ENCODE measurements at places on chromosomes 3 and 15.

DNA sequence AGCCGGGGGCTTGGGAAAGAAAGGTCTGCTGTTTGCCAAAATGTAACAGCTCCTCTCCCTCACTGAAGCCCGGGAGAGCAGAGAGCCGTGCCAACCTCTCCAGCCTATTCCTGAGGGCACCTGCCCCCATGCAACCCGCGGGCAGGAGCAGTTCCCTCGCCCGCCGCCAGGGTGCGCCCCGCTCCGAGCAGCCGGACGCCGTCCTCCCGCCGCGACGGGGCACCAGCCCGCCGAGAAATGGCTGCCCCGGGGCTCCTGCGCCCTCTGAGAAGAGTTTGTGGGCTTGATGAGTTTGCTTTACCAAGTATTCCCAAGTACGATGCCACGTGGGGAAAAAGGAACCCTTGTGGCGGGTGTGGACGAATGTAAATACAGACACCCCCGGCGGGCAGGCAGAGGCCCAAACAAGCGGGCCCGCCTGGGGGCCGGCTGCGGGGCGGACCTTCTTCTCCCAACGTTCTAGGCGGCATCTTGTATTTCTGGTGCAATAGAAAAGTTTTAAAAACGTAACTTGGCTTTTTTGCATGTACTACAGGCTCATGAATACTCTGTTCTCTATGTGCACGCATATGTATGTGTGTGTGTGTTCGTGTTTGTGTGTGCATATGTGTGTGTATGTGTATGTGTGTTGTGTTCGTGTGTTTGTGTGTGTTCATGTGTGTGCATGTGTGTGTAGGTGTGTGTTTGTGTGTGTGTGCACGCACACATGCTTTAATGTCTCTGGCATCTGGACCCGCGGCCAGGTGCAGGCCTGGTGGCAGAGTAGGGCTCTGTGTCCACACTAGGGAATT, 162.9 kb downstream of the CHSY1 start:
- peak; percentile 49 for DNase-seq

GRCh38 chr15:97984157-97984556, 23.7 kb downstream of the ARRDC4 start:
- DNase-seq, result no peak

DNA sequence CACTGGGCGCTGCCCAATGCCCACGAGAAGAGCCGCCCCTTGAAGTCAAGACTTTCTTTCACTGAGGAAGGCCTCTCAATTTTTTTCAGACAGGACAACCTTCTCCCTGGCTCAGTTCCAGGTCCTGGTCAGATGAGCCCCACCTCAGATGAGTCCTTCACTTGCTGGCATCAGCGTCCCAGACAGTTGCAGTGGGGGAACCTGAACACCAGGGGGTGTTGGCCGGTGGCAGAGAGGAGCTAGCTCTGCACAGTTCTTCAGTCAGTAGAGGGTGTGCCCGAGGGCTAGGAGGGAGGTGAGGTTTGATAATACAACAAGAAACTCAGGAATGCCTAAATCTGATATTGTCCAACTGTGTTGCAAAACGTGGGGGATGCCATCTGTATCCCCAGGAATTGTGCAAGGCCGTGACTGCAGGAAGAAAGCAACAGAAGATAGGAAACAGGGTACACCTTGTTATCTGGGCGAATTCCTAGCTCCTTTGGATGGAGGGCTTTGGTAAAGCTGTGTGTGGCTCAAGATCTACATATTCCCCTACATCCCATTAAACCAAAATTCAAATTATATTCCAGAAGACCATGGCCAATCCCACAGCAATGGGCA, 34.3 kb downstream of the CCR3 start:
- DNase-seq, result peak; percentile 48

DNA sequence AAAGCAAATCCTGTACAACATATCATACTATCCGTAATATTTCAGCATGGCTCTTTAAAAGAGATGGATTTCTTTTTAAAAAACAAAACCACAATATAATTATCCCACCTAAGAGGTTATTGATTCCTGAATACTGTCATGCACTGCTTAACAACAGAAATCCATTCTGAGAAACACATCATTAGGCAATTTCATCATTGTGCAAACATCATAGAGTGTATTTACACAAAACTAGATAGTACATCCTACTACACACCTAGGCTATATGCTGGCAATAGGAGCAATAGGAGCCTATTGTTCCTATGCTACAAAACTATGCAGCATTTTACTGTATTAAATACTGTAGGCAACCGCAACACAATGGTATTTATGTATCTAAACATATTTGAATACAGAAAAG, 242.0 kb downstream of the NEK10 start:
- DNase-seq, result no peak

GRCh38 chr15:101305820-101306255, 10.8 kb upstream of the SNRPA1 start:
- no peak for DNase-seq

GRCh38 chr3:68378631-68379030, 553.7 kb downstream of the TAFA4 start:
- no peak for DNase-seq

DNA sequence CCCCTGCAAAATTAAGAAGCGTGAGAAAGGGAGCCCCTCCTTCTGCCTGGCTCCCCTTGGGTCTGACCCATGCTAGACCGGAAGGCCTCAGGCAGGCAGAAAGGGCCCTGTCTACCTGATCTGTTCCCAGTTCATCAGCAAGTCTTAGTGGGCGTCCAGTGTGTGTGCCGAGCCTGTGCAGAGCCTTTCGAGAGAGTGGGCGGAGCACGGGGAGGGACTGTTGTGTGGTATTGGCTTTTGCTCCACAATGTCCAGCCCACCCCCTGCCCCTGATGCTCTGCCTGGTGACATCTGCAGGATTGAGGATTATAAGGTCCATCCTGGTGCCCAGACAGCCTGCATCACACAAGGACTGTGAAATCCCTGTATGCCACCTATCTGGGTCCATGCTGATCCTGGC, 82.9 kb downstream of the CHDH start:
- DNase-seq, result no peak

DNA sequence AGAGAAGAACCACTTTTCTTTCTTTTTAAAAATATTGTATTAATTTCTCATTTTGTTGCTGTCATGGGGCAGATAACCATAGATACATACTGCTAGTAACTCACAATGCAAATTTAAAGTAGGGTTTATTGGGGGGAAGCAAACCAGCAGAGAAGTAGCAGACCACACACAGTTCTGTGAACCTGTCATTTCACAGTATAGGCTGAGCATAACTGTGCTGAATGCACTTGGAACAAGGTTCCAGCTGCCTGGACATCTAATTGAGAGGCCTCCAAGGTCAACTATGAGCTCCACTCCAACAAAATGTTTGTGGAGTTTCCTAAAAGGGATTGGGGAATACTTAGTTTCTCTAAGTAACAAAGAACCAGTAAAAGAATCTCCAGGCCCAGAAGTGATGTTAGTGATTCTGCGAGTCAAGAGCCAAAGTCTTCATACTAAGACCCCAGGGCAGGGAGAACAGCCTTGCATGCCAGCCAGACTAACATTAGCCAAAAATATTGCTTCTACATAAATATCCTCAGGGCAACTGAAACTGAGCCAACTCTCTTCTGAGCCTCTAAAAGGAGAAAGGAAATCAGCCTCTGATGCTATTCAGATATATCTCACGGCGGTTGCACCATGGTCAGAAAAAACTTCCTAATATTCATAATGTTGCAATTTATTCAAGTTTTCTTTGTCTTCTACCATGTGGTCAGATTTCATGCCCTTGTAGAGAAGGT, 856.4 kb upstream of the ALCAM start:
- no peak for DNase-seq

DNA sequence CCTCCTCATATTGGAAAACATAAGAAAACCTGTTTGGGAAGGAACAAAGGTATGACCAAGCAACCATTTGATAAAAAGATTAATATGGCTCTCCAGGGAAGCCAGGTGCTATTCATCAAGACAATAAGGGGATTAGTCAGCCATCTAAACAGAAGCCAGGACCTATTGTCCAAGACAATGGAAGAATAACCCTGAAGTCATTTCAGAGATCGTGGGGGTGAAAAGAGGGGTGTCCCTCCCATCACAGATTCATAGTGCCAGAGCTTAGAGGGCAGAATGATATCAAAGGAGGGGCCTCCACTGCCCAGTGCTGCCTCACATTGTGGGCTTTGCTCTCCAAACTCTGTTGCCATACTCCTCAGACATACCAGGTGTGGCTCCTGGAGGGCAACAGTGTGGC, 73.5 kb downstream of the DAPK2 start:
- no peak for DNase-seq

- no peak for DNase-seq
Observed at GRCh38 chr3:42680271-42680670, 5.1 kb upstream of the KLHL40 start.

DNA sequence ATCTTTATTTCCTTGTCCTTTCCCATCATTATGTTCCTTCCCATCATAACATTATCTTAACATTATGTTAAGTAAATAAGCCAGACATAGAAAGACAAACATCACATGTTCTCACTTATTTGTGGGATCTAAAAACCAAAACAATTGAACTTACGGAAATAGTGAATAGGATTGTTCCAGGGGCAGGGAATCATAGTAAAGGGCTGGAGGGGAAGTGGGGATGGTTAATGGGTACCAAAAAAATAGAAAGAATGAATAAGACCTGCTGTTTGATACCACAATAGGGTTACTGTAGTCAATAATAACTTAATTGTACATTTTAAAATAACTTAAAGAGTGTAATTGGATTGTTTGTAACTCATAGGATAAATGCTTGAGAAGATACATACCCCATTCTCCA, 36.7 kb upstream of the MBNL1 start:
- no peak for DNase-seq

GRCh38 chr3:185820973-185821758, 3.7 kb downstream of the IGF2BP2 start:
- DNase-seq, result no peak

DNA sequence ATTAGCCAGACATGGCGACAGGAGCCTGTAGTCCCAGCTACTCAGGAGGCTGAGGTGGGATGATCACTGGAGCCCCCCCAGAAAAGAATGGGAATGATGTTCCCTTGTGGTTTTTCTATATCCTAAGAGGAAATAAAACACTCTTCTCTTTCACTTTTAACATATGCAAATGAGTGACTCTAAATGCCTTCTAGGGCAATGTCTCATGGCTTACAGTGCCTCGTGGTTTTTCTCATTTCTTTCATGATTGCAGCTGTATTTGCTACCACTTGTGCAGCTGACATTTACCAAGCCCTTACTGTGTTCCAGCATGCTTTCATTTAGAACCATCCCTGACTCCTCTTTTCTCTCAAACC, 26.4 kb downstream of the STOML1 start:
- no peak for DNase-seq

- DNase-seq, result no peak
Observed at GRCh38 chr15:52651868-52652267, 27.3 kb downstream of the ATOSA start.

DNA sequence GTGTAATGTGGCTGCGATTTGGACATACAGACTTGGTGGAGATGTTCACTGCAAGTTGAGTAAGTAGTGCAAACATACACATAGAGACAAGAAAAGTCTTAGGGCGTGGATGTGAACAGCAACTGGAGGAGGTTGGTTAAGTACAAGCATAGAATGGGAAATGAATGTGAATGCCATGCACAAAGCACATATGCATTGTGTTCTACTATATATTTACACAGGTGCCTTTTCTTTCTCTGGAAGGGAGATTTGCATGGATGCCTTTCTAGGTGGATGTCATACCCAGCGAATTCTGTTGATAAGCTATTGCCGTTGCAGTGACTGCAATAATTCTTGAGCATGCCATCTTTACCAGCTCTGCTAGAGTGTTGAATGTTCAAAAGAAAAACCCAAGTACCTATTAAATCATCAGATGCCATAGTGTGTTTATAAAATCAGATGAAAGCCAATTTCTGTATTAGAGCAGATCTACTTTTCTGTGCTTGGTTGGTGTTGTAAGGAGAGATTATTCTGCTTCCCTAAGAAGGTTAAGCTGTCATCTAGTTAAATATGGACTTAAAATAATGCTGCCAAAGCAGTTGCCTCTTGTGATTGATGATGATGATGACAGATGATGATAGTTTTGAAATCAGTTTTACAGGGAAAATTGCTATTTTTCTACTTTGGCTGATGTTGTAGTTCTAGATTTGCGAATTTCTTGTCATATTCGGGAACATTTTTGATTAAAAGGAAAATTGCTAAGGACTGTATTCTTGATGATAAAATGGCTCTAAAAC, 148.4 kb downstream of the CNTN4 start:
- no peak for DNase-seq

- no peak for DNase-seq
Observed at GRCh38 chr3:24829011-24829581, 334.4 kb upstream of the THRB start.

DNA sequence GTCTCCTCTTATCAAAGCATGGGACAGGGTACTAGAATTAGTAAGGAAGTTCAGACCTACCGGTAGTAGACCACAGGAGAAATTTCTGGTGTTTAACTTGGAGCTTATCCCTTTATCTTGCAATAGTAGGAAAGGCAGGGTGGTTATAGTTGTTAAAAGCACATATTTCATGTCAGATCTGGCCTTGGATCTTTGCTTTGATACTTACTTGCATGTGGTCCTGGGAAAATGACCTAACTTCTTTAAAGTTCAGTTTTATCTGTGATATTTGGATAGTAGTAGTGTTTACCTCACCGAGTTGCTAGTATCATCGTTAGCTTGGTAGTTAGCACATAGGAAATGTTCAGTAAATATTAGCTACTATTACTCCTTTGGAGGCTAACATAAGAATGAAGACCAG, 15.4 kb downstream of the EXOG start:
- no peak for DNase-seq

DNA sequence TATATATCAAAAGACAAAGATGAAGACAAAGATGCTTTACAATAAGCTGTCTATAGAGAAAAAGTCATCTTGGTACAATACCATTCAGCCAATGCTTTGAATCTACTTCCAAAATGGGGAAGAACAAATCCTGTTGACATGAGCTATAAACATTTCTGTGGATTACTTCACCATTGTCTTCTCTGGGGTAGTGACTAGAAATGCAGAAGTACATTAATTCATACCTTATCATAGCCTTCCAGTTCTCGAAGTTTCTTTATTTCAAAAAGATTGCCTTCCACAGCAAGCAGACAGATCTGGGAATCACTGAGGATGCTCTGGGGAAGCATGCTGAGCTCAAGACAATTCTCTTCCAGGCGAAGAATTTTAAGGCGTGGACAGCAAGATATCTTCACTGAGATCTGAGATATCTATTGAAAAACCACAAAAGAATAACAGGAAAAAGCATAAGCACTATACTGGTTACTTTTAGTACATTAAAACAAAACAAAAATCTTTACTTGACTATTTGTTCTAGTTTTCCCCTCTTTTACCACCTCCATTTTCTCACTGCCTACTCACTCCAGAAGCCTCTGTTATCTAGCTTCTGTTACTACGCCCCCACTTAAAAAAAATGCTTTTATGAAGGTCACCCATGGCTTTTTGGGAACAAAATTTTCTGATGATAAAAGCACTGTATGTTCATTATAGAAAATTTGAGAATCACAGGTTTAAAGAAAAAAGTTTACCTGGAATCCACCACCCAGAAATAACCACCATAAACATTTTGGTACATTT, 3.6 kb downstream of the LRRC57 start:
- DNase-seq, result no peak

DNA sequence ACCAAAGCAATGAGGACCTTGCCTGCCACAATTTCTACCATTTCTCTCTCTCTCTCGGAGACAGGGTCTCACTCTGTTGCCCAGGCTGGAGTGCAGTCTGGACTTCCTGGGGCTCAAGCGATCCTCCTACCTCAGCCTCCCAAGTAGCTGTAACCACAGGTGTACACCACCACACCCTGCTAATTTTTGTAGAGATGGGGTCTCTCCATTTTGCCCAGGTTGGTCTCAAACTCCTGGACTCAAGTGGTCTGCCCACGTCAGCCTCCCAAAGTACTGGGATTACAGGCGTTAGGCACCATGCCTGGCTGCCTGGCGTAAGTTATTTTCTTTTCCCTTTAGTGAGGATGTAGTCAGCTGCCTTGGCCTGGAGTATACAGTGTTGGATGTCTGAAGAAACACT, 37.7 kb upstream of the INO80 start:
- DNase-seq, result no peak
